ENCODE measurements at places on chromosomes 6 and 20.

DNA sequence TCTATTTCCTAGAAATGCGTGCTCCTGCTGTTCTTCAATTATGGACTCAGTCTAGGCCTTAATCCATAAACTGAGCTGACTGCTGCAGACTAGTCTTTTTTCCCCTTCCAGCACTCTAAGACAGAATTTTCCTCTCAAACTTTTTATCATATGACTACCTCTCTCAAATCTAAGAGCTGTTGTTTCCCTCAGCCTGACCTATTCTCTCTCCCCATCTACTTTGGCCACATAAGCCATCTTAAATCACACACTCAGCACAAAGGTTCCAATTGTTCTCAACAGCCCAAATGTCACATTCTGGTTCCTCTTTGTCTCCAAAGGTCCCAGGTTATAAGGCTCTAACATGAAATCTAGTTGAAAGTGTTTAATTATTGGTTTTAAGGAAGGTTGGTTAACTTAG, 85.2 kb downstream of the PRSS35 start:
- no peak for DNase-seq

DNA sequence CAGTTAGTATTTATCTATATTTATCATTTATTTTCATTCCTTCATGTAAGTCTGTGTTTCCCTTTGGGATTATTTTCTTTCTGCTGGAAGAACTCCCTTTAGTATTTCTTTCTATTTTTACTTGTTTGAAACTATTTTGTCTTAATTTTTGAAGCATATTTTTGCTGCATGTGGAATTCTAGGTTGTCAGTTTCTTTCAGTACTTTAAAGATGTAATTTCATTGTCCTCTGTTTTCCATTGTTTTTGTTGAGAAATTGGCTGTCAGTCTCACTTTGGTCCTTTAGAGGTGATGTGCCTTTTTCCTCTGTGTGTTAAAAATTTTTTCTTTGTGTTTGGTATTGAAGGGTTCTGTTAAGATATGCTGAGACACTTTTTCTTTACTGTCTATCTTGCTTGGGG, 17.1 kb downstream of the RNF182 start:
- no peak for DNase-seq

DNA sequence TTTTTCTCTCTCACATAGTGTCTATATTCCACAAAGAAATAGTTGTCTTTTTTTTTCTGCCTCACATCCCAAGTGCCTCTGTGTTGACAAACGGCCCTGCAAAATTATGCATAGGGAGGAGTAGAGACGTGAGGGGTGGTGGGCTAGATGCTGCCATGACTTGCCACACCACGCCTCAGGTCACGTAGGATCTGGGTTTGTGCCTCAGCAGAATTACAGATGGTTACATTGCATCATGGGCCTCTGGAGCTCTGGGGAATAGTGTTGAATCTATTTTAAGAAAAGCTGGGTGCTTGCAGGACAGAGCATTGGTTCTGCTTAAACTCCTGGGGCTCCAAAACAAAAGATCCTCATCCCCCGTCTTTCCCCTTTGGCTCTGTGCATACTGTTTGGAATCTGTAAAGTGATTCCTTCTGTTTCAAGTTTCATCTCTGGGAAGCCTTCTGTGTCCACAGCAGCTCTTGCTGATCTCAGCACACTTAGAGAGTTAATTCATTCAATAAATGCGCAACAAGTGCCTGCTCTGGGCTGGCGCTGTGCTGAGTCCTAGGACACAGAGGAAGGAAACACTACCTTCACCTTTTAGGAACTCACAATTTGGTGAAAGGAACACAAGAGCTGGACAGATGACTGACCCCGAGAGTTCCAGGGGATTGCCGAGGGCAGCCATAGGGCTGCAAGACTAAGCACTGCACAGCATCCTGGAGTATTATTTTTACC, 2.4 kb downstream of the FANCE start:
- no peak for DNase-seq

- no peak for DNase-seq
Observed at GRCh38 chr6:129730477-129731165, 20.6 kb upstream of the ARHGAP18 start.

- DNase-seq, result no peak
Observed at GRCh38 chr6:130282234-130282995, 59.7 kb upstream of the SAMD3 start.

DNA sequence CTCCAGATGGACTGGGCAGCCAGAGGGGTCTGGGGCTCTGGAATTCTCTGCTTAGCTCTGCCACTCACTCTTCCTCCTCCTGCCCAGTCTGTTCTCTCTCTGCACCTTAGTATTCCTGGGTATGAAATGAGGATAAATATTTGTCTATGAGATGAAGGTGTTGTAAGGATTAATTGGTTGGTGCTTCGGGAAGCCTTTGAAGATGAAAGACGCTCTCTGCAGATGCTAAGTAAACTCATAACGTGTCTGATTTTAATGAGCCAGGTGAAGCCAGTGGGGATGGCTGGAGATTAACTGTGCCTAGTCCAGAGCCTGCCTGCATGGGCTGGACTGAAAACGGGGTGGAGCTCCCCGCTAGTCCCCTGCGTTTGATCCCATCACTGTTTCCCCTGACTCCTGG, 23.1 kb upstream of the TCP11 start:
- DNase-seq, result no peak

DNA sequence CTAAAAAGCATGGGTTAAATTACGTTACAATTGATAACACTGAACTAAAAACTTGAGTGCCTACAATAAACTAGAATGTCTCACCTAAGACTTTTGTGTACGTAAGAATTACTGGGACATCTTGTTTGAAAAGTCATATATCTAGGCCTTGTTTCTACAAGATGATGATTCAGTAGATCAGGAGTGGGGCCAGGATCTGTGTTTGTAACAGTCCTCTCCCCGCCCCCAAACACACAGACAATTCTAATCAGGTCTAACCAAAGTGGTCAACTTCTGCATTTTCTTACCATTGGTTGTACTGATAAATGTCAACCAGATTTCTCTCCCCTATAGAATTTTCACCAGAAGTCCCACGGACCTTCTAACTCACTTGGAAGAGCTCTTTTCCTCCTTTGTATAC, 56.9 kb downstream of the RAMACL start:
- DNase-seq, result no peak

DNA sequence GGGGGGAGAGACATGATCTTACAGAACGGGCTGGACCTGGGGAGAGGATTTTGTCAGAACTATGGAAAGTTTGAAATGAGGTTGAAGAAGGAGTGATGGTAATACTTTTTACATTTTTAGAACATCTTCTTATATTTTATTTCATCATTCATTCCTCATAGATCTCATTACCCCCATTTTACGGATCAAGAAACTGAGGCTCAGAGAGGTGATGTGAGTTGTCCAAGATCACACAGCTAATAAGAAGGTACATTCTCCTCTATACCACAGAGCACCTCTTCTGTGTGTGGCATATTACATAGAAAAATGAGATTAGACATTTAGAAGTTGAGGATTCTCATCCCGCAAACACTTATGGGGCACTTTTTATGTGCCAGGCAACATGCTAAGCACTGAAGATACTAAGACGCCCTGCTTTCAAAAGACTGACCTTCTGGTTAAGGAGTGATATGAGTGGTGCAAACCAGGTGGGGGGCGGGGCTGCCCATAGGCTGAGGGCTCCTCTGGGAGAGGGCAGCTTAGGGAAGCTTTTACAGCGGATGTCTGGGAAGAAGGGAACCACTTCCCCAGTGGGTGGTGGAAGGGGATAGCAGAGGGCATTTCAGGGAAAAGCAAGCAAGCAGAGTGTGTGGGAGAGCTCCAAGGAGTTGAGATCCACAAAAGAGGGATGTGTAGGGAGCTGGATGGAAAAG, 17.4 kb upstream of the RNF39 start:
- DNase-seq, result no peak

DNA sequence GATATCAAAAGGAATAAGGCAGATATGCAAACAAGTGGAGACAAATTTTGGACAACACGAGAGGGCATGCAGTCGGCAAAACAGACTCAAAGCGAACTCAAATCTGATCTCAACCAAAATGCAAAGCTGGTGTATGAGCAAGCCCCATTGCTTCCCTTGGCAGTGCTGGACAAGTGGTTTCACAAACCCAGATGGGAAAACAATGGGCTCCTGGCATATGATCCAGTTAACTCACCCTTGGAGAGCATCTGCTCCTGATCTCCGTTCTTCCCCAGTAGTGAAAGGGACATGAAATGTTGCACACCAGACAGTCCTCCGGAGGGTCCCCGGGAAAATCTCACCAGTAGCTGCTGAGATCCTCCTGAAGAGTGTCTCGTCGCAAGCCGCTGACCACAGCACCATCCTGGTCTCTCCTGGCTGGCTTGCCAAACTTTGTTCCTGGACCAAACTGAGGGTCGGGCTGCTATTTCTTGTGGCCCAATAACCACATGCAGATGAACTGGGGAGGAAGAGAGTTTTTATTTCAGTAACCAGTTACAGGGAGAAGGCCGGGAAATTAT, 84.3 kb upstream of the THBS2 start:
- no peak for DNase-seq

GRCh38 chr20:63016514-63017075, 9.8 kb upstream of the BHLHE23 start:
- DNase-seq, result no peak

All from H4 (cell line).